NCI-H2107 (cell line): ENCODE measurements at places on chromosomes 3 and 15.

- no peak for DNase-seq
These were observed 6.4 kb downstream of the CDAN1 start for GRCh38 chr15:42730536-42730935.

DNA sequence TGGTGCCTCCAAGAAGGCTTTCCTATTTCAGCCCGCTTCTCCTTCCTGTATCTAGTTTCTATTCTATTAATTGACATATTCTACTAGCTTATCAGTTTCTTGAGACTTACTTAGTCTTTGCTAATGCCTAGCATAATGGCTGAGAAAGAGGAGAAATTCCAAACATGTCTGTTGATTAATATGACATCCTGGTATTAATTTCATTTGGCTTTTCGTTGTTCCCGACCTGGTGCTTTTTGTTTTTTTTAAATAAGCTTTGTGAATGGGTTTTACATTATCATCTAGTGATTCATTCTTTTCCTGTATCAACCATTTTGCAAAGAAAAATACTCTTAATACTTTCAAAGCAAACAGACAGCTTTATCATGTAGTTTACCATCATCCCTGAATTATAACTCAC lies 13.1 kb downstream of the WDR53 start:
- DNase-seq, result no peak

GRCh38 chr3:122689587-122689986 lies 8.9 kb downstream of the PARP14 start:
- no peak for DNase-seq

DNA sequence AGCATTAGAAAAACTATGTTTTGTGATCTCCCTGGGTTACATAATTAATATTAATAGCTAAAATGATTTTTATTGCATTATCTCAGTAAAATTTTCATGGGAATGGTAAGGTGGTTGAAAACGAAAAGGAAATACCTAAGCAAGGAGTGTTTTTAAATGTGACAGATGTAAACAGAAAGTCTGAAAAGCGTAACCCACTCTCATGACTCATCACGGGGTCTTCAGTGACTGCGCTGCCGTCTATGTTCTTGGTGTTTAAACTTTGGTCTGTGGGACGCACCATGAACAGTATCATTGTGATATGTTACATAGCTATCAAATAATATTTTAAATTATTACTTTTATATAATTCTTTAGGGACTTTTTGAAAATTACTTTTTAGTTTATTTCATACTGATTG lies 19.8 kb downstream of the LRCH3 start:
- no peak for DNase-seq

DNA sequence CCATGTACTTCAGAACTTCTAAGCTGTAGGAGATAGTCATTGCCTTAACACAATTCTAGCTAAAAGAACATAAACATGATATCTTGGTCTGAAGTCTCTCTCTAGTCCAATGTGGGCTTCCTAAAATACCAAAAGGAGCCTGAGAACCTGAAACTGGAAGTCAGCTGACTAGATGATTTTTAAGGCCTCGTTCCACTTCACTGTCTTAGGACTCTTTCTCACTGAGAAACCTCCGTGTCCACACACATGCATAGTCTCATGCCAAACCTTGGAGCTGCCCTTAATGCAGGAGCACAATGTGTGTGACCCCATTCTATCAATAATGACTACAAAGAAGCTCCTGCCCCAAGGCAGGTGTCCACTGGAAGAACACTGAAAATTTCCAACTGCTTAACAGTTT lies 87.7 kb downstream of the ETFA start:
- no peak for DNase-seq

GRCh38 chr3:30522476-30522875 lies 83.9 kb upstream of the TGFBR2 start:
- DNase-seq, result no peak

DNA sequence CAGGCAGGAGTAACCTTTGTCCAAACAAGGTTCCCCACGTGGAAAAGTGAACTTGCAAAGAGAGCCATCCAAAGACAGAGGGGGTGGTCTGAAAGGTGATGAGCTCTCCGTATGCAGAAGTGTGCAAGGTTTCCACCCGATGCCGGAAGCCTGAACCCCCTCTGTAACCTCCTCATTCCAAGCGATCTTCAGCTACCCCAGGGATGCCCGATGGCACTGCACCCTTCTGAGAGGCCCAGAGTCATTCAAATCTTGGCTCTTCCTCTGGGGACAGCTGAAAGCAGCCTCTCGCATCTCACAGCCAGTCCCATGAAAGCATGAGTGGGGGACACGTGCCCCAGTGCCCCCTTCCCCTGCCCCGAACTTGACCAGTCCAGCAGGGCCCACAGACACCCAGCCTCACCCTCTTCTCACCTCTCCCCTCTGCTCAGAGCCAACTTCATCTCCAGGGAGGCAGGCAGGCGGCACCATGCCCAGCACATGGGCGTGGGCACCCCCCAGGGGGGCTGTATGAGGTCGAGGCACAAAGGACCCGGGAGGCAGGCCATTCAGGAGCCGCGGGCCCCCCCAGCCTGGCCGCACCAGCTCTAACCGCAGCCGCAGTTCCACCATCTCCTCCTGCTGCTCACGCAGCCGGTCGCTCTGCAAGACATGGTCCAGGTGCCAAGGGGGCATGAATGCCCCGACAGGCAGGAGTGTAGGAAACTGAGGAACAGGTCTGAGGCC lies 8.7 kb downstream of the KIF7 start:
- no peak for DNase-seq
